Right lung (tissue), 10 donors: ENCODE measurements at places on chromosomes 7 and 10. TPM values are rescaled to one million over a fixed set of nuclear protein-coding genes. Genes with fewer than 3 reads are reported as not detected.

DNA sequence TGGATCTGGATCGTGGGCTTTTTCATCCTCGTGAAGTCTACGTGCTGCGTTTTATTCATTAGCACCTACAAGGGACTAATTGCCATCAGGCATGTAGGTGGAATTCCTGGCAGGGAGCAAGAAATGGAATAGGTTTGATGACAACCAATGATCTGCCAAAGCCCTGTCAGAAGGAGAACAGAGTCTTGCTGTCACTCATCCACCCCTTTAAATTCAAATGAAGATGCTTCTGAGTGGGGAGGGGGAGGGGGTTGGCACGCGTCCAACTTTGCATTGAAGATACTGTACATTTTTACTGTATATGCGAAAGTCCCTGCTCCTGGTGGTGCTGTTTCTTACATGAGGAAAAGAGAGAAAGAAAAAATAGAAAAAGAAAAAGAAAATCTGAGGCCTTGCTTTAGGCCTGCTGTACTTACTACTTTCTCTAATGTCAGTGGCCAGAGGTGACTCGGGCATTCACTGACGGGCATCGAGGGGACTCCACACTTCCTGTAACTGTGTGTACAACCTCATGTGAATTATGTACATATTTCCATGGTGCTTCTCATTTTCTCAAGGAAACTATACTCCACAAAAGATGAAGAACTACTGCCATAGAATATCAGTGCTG, 569.1 kb downstream of the INHBA start:
- no peak for DNase-seq

GRCh38 chr7:86846494-86847190, 202.9 kb downstream of the GRM3 start:
- DNase-seq: peak; percentile 37

DNA sequence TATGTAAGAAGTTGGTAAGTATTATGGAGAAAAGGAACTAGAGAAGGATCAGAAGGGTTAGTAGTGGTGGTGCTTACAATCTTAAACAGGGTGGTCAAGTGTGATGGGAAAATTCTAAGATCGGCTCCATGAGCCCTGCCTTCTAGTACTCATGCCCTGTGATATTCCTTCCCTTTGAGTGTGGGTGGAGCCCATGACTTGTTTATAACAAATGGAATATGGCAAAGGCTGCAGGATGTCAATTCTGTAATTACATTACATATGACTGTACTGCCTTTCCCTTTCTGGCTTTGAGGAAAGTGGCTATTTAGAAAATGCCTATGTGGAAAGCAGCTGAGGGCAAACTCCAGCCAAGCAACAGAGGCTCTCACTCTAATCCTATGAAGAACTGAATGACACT, 309.6 kb downstream of the AGMO start:
- DNase-seq: no peak

- DNase-seq: no peak
Observed at GRCh38 chr7:87413951-87414793, 61.3 kb downstream of the ABCB4 start.

DNA sequence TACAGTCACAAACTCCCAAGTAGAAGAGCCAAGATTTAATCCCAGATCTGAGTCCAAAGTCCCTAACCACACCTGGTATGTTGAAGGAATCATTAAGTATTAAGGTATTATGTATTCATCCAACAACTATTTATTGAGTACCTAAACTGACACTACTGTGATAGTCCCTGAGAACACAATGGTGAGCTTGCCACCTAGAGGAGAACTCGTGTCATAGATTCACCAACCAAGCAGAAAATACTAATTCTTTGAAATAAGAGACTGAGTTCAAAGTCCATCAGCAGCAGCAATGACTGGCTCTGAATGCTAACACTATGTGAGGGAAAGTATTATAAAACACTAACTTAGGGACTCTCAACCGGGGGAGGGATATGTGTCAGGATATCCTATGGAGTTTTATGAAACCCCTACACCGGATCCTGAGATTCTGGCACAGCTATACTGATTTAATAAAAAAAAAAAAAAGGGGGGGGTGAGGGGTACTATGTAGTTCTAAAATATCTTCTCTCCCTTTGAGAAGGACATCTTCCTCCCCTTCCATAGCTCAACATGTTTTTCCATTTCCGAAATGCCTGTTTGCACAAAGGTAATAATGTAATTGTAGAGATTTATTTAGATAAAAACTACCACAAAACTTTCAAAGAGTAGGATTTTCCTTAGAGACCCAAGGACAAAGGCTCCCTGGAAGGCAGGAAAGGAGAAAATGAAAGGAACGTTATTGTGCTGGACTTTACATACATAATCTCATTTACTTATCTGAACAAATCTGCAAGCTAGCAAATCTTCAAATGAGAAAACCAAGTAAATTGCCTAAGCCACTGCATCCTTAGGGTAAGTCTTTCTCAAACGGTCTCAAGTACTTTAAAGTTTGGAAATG, 1.6 kb downstream of the NCOA4 start:
- no peak for DNase-seq

Gene MBLAC1
- polyA plus RNA-seq: 2.5 TPM
